Ovary (tissue), 10 donors: ENCODE measurements at places on chromosomes 16 and 17. TPM values are rescaled to one million over a fixed set of nuclear protein-coding genes. Genes with fewer than 3 reads are reported as not detected.
A peak's percentile ranks its signal among the peaks of the same experiment; 100 is the strongest.

DNA sequence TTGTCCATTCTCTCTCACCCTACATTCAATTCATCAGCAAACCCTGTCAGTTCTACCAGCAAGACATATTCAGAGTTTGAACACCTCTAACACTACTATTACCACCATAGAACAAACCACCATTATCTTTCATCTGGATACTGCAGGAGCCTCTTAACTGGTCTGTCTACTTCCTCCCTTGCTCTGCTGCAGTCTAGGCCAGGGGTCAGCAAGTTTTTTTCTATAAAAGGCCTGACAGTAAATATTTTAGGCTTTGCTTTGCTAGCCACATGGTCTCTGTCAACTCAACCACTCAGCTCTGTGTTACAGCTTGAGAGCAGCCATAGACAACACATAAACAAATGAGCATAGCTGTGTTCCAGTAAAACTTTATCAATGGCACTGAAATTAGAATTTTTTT is 13.8 kb downstream of the KCTD19 start:
- no peak for DNase-seq

PERCC1 gene
- not detected for polyA plus RNA-seq

GRCh38 chr17:49996121-49996494 is 1.1 kb upstream of the DLX3 start:
- DNase-seq = no peak

HSD17B1 gene
- polyA plus RNA-seq = 18.1 TPM

- DNase-seq = no peak
These were observed 4.9 kb upstream of the CIAO3 start for GRCh38 chr16:745739-746138.

- no peak for DNase-seq
These were observed 40.1 kb upstream of the C1QL1 start for GRCh38 chr17:45008216-45008615.

SRCIN1 gene
- 0.57 TPM for polyA plus RNA-seq

DNA sequence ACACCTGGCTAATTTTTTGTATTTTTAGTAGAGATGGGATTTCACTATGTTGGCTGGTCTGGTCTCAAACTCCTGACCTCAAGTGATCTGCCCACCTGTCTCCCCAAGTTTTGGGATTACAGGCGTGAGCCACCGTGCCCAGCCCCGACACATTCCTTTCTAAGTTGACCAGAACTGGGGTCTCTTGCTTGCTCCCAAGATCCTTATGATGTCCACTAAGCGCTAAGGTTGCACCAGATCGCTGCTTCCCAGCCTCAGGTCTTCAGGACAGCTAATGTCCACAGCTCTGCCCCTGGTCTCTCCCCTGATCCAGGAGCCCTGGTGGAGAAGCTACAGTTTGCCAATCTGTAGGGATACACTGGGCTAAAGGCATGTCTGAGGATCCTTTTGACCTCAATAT is 29.5 kb downstream of the NSMCE1 start:
- no peak for DNase-seq

KRTAP9-8 gene
- not detected for polyA plus RNA-seq

DNA sequence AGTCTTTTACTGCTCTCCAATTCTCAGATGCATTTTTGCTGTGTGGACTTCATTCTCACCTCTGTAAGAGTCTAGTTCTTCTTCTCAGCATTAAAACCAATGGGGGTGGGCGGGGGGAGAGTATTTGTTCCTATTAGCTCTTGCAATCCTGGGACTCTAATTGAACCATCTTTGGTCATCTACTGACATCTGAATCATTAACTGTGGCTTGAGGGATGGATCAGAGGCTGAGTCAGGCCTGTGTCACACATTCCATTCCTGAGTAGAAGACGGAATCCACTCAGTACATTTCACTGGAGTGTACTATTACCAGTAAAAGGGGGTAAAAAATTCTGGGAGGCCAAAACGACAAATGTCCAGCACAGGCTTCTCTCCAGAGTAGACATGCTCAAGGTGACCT is 12.8 kb upstream of the ZNF23 start:
- DNase-seq = no peak

GRCh38 chr16:16940351-16940750 is 530.4 kb downstream of the XYLT1 start:
- no peak for DNase-seq

MRPL38 gene
- polyA plus RNA-seq = 14.5 TPM

GRCh38 chr17:40090237-40091119 is 9.9 kb downstream of the NR1D1 start:
- DNase-seq = peak; percentile 69

DNA sequence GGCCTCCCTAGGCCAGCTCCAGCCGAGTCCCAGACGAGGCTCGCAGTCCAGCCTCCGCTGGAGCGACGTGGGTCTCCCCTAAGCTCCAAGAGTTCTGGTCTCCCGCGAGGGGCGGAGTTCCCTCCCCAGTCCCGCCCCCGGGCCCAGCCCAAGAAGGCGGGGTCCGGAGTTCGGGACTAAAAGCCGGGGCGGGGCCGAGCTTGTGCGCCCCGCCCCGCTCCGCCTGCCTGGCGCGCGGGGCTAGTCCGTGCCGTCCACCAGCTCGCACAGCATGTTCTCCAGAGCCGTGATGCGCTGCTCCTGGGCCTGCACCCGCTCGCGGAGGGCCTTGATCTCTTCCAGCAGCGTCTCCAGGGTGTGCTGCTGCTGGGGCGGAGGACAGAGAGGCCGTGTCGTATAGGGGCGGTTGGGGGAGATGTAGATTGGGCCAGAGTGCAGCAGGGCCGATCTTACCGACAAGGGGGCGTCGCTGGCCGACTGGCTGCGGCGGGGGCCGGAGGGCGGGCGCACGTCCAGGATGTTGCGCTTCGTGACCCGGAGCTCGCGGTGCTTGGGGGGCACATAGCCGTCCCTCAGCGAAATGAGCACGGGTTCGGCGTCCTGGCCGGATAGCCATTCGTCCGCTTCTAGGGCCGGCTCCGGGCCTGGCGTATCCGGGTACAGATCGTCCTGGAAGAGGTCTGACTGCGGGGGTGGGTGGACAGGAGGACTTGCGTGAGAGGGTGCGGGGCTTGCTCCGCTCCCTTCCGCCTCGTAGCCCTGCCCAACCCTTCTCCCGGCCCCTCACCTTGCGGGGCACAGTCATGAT is 7.0 kb downstream of the CORO6 start:
- DNase-seq = peak; percentile 90

DNA sequence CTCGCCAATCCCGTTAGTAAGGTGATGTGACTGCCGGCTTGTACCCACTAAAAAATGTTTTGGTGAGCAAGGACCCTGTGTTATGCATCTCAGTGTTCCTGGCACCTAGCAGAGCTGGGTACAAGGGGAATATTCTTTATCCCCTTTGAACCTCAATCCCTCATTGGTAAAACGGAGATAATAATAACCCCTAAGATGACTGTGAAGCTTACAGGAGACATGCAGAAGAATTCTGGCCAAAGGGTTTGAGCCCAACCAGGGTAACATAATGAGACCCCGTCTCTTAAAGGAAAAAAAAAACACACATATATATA is 896 bp downstream of the GGA2 start:
- no peak for DNase-seq

DNA sequence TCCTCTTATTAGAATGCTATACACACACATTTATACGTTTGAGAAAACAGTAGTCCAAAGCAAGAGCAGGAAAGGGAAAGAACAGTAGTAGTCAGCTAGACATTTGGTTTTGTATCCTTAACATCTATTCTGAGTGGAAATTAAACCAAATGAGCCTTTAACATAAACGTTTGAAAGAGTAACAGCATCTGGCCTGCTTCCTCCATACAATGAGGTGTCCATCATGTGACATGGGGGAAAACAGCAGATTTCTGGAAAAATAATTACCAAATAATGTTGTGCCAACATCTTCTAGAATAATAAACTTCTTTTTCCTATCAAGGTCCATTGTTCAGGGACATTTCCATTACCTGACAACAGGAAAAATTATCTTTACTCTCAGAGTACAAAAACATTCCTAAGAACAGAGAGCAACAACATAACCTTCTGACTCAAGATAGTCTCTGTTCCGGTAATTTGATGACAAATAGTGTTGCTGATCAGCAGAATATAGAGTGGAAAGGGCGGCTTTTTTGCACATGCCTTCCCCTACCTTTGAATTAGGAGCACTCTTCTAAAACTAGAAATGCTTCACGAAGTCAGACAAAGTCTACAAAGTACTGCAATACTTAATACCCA is 20.2 kb downstream of the CYTH1 start:
- no peak for DNase-seq

DNA sequence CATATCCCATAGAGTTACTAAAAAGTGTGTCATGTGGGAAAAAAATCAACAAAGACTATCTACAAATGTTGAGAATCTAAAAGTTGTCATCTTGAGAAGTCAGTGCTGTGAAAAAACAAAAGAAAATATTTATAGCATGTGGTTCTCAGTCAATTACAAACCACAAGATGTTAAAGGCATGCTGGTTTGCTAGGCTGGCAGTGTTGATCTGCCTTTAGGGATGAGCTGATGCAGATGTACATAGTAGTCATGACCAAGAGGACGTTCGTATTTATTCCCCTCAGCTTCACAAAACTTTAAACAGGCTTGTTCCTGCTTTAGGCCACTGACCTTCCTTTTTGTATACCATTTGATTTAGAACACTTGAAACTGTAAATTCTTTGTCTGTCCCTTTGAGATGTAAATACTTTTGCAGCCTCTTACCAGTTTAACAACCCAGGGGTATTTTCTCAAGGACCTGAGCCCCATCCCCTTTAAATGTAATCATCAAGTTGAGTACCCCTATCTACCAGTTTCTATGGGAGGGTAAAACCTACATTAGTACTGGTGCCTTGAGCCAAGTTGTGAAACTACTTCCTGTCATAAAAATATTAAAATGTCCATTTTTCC is 446.6 kb downstream of the KCNJ18 start:
- DNase-seq = no peak

DNA sequence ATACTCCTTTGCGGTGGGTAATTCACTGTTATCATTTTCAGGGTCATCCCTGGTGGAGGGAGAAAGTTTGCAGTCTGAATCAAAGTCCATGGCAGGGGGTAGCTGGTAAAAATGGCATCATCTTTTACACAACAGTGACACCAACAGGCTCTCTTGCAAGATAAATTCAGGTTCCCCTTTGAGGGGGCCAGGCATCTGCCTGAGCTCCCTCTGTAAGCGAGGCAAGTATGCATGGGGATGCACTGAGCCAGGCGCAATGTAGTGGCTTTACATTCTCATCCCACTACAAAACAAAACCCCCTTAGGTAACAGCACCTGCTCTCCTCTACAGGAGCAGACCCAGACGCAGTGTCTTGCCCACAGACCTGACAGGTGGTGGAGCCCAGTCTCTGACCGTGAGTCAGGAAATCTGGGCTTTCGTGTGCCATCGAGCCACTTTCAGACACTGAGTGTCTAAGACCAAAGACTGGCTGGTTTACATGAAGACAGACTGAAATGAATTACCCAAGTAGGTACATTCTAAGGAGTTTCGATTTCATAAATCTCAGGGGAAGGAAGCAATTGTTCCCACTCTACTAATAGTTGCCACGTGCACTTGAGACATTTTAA is 17.7 kb downstream of the LITAFD start:
- no peak for DNase-seq

GRCh38 chr17:80397034-80397387 is 18.0 kb upstream of the ENDOV start:
- DNase-seq = no peak

GRCh38 chr17:82103553-82104451 is 5.8 kb upstream of the FASN start:
- DNase-seq = peak; percentile 79

DNA sequence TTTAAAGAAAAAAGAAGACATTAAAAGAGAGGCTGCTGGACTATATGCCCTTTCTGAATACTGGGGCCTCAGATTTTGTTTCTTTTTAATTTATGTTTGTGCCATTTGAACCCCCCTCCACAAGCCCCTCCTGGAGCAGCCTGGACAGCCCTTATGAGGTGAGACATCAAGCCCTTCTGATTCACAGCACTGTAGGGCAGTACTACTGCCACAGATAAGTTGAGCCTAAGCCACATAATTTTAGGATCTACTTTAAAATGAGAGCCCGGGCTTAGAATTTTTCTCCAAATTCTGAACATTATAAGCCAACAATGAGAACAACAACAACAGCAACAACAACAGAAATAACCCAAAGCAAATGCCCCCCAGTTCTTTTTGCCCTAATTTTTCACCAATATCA is 256.9 kb upstream of the SALL1 start:
- no peak for DNase-seq

CDH13 gene
- 1.9 TPM for polyA plus RNA-seq

LRRC36 gene
- 0.80 TPM for polyA plus RNA-seq

PRSS27 gene
- polyA plus RNA-seq = 1.3 TPM

DNA sequence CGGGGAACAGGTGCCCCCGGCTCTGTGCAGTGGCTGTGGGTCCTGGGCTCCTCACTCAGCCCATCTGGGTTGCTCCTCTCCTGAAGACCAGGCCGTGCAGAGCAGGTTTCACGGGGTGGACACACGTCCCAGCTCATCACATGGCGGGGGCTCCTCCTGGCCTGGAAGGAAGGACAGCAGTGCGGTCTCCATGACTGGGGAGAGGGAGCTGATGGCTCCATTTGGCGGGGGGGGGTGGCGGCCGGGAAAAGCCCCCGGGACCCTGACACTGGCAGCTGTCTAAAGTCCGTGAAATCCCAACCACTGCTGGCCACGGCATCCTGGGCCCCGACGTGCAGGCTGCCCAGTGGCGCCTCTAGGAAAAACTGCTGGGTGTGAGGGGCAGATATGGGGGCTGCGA is 19.0 kb downstream of the SOX8 start:
- DNase-seq = no peak
